ENCODE measurements at places on chromosomes 16 and 17.

DNA sequence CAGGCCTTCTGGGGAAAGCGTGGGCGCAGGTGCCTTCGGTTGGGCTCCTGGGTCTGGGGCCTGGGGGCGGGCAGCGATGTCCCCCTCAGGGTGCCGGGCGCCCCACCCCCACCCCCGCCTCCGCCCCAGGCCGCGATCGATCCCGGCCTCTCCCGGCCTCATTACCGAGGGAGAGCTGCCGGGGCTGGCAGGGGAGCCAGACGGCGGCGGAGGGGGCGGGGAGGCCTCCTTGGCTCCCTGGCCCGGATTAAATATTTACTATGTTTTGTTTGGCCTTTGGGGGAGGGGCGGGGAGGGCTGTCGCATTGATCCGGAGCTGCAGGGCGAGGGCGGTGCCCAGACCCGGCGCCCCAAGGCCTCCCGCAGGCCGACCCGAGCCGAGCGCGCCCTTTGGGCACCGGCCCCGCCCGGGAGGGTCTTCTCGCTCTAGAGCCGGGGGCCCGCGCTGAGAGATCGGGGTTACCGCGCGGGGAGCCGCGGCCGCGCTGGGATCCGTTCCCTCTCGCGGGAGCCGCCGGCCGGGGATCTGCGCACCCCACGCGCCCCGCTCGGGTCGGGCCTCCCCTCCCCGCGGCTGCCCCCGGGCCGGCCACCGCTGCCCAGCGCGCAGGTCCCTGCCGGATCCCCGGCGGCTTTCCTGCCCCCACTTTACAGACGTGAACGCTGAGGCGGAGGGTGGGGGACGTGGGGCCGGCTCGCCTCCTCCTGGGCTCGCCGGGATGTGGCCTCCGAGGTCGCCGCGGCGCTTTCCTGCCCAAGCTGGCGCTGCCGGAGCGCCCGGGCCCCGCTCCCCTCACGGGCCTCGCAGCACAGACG is 27.0 kb downstream of the RTN4RL1 start:
- DNase-seq: no peak

DNA sequence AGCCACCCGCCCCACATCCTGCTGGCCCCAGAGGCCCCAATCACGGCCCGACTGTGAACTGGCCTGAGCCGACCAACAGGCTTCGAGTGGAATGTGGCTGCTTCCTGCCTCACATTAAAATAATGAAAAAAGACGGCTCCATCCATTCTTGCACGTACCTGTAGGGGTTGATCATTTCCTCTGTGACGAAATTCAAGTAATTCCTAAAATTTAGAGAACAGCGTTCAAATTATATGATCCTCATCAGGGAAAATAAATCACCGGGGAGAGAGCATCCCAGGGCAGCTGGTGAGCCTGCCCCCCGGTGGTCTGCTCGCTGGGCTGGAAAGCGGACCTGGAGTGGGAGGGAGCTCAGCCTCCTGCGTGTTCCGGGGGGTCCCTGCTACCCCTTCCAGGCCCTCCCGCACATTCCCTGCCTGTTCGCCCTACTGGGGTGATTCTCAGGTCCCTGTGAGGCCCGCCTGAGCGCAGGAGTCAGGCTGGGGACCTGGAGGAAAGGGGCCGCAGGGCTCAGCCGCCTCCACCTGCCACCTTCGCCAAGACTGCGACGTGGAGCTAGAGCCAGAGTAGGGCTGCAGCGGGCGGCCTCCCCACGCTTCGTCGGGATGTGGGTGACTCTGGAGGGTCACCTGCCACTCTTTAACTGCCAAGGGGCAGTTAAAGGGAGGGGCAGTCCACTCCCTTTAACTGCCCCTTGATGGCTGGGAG is 28.9 kb downstream of the SLC7A5 start:
- no peak for DNase-seq

DNA sequence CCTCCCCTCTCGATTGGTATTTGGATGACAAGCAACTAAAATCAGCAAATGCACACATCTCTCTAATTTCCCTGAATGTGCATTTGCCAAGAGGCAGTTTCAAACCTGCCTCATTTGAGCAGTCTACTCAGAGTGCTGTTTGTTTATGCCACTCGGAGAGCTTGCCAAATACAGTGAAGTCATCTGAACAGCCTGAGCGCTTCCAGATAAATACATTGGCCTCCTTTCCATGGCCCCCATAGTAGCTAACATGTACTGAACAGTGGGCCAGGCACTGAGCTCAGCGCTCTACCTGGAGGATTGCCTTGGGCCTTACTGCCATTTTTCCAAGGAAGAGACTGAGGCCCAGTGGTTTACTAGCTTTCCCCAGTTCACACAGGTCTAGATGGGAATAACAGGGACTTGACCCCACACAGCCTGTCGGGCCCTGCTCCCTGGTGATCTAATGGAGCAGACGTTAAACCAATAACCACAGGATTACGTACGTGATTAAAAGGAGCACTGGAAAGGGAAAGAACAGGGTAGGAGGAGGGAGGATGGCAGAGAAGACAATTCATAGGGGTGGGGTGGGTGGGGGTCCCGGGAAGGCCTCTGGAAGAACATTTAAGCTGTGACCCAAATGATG is 18.7 kb upstream of the ANKRD40CL start:
- no peak for DNase-seq

- no peak for DNase-seq
These were observed 1.9 kb downstream of the SRSF1 start for GRCh38 chr17:58005031-58005727.

- no peak for DNase-seq
These were observed 86.8 kb downstream of the ZNF778 start for GRCh38 chr16:89304181-89304851.

DNA sequence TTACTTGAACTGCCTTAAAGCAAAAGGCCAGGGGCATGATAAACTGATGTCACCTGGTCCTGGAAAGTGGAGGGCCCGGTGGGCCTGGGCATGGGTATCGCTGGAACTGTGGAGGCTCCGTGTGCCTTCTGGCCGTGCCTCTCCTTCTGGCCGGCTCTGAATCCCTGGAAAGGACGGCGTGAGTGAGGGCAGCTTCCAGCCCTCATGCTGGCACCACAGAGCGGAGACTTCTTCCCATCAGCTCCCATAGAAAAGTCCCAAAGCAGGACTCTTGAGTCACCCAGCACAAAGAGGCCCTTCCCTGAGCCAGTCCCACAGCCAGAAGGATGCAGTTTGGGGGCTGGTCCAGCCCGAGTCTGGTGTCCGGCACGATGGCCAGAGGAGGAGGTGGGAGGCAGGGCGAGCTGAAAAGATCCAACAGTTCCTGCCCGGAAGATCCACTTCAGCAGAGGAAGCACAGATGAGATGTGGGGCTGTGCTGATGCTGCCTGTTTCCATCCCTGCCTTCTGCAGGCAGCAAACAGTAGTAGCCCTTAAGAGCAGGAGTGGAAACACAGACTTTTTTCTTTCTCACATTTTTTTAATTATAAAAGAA is 7.8 kb downstream of the GAA start:
- DNase-seq: no peak

GRCh38 chr16:1779741-1780676 is 2.4 kb downstream of the SPSB3 start:
- no peak for DNase-seq

DNA sequence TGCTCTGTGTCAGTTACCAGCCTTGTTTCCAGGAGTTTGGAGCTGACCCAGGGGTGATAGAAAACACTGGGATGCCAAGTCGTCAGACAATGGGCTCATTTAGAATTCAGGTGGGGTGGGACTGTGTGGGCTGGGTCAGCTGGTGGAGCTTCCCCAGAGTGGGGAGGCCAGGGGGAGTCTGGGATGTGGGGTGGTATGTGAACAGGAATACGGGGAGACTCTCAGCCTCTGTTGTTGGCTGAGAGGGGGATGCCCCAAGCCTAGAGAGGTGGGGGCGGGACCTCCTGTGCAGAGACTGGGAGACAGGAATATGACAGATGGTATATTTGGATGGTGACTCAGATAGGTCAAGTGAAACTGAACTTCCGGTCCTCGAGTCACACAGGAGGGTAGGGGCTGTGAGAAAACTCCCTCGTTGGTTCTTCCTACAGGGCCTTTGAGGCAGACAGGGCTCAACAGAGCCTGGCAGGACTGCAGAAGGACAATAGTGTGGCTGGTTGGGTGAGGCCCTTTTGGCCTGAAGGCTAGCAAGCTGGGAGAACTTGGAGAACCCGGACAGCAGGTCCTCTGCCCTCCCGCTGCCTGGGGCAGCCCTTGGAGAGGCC is 23.7 kb downstream of the CDH1 start:
- DNase-seq: no peak

DNA sequence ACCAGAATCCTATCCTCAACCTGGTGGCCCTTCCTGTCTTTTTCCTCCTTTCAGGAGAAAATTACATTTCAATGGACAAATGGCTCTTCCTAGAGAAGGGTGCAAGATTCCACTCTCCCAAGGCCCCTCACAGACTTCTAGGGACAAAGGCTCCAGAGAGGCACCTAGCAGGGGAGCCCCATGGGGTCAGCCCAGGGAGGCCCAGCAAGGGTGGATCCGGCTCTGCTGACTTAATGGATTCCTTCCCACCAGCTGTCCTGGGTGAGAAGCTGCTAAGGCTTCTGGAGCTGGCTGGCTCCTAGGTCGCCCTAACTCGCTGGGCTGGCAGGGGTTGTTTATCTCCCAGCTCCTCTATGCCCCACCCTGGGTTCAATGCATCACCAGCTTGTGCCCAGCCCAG is 152.4 kb downstream of the ZNF423 start:
- DNase-seq: no peak

- no peak for DNase-seq
These were observed 67.0 kb downstream of the SMPD3 start for GRCh38 chr16:68381363-68381724.

DNA sequence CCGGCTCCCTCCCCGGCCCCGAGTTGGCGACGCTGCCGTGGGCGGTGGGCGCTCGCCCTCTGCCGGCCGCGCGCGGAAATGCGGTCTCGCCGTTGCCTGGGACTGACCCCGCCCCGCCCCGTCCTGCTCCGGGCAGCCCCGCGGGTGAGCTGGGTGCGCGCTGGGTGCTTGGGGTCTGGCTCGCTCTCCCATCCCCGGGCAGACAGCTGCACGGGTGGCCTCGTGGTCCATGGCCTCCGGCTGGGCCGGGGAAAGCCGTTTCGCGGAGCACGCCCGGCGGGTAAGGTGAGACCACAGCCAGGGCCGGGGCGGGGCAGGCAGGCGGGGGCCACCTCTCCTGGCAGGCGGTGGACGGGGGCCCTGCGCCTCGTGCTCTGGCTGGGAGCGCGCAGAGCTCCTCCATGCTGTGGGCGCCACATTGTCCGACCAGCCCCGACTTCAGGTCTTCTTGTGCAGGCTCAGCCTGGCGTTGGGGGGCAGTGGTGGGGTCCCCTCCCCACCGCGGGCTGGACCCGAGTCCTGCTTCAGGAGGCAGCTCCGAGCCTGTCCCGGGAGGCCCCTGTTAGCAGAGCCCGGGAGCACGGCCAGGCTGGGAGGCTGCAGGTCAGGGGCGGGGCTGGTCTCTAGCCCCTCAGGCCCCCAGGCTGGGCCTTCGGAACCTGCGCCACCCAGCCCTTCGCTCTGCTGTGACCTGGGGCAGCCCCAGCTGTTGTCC is 7.0 kb upstream of the C1QTNF8 start:
- DNase-seq: no peak

DNA sequence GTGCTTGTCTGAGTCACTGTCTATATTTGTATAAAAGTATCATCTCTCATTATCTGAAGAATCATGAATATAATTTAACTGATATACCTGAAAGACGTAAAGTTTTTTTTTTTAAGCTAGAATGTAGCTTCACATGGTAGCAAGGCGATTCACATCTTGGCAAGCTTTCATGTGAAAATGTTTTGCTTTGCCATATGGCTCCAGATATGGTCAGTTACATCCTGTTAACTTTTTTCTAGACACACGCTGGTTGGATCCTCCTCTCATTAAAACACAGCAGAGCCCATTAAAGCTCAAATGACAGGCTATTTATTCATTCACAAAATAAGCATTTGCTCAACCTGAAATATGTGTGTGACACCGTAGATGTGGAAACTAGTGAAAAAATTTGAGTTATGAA is 412.8 kb downstream of the KIF2B start:
- DNase-seq: no peak

- no peak for DNase-seq
These were observed 29.7 kb downstream of the DCAKD start for GRCh38 chr17:45021607-45022287.

DNA sequence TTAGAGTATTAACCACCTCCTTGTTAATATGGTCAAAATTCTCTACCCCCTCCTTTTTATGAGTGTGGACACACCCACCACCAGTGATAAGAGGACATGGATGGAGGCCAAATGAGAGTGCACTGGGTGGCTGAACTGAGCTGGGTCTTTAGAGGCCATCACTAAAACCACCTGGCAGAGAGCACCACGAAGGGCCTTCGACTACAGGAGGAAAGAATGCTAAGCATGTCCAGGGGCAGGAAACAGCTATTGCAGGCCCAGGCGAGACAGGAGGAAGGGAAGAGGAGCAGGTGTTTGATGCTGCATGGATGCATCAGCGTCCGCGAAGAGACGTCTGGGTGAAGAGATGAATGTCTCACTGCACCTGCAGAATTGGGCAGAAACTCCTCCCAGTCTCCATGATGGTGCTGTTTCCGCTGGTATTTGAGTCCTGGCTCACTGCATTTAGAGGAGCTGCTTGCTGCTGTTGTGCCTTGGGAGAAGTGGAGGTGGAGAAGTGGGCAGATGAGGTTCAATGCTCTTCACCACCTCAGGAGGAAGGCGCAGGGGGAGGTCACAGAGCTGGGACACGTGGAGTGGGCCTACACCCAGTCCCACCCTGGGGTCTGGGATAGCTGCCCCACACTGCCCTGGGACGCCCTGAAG is 33.2 kb downstream of the SPHK1 start:
- DNase-seq: no peak

- DNase-seq: no peak
These were observed 97.5 kb downstream of the CACNG3 start for GRCh38 chr16:24353622-24354021.

Data from NCI-H1436 treated with DMSO at 0.1 percent for 48 hours (cell line).